Thyroid gland (tissue), 4 donors: ENCODE measurements at places on chromosomes 3 and 15. TPM values are rescaled to one million over a fixed set of nuclear protein-coding genes. Genes with fewer than 3 reads are reported as not detected.

The RBP2 gene
- total RNA-seq = not detected

The HAPLN3 gene
- 5.8 TPM for total RNA-seq

The VIPR1 gene
- 19.4 TPM for total RNA-seq

The HCN4 gene
- total RNA-seq = under 0.01 TPM

The CDV3 gene
- total RNA-seq = 147 TPM

The SERINC4 gene
- 0.33 TPM for total RNA-seq

The TRIM42 gene
- not detected for total RNA-seq

The SCG5 gene
- total RNA-seq = 2.7 TPM

The SEMA7A gene
- total RNA-seq = 2.0 TPM

The CHRNA7 gene
- total RNA-seq = 11.7 TPM

The ARL6IP5 gene
- total RNA-seq = 65.2 TPM

The ANKUB1 gene
- total RNA-seq = not detected

The PLAAT1 gene
- 11.0 TPM for total RNA-seq

The AP2M1 gene
- total RNA-seq = 198 TPM

The FEZF2 gene
- total RNA-seq = not detected

DNA sequence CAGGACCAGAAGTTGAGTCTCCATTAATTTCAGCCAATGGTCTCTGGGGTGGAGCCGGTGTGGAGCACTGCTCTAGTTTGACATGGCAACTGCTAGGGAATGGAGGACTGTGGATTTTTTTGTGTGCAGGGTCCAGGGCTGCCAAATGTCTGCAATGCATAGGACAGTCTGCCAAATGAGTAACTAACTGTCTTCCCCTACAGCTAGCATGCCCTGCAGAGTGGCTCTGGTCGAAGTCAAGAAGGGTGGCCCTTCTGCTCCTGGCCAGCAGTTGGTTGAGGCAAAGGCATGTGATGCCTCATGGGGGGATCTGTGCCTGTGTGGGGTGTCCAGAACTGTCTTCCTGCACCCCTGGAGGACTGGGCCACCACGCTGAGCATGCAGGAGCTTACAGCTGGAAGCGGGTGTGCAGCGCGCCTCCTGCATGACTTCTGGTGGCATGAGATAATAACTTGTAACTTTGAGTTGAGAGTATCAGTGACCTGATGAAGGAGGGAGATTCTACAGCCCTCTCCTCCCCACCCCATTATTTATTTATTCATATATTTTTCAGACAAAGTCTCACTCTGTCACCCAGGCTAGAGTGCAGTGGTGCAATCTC is 4.6 kb downstream of the TPRA1 start:
- peaks cover 19% of the 10 kb centered on the region for H3K4me1 ChIP-seq
- no peak overlapping the region for H3K27ac ChIP-seq
- no peaks in the 10 kb centered on the region for H3K27me3 ChIP-seq
- DNase-seq = no peak
- no peak overlapping the region for H3K4me3 ChIP-seq

GRCh38 chr3:16476636-16477035 is 36.9 kb downstream of the RFTN1 start:
- no peaks in the 10 kb centered on the region for H3K27me3 ChIP-seq
- no peaks in the 10 kb centered on the region for H3K36me3 ChIP-seq
- no peak overlapping the region for H3K4me3 ChIP-seq
- H3K27ac ChIP-seq = no peak overlapping the region
- H3K4me1 ChIP-seq = peaks cover 45% of the 10 kb centered on the region

DNA sequence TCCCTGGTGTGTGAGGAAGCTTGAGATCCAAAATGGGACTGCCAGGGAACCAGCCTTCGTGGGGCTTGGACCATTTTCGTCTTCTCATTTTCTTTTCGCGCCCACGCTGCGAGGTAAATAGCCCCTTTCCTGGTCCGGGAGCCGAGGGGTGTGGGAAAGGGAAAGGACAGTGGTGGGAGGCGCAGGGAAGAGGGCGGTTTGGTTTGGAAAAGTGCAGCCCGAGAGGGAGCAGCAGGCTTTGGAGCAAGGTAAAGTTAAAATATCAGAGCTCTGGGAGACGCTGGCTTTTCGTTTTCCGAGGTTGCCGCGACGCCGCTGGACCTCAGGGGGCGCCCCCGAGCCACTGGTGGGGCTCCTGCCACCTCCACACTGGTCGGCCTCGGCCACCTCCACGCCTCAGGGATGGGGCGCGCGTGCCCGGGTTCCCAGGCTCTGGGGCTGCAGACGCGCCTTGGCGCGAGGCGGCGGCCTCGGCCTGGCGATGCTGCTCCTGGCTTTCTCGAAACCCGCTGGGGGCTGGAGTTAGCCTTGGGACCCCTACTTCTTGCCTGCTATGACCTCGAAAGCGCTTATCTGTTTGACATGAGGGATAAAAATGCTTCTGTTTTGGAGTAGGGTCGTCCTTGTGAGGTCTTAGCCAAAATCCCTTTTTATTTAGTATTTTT is 3.2 kb downstream of the PTPRG start:
- DNase-seq = peak; percentile 93
- H3K4me1 ChIP-seq = peaks cover 11% of the 10 kb centered on the region
- peak overlapping the region; percentile 97 for H3K27ac ChIP-seq
- H3K27me3 ChIP-seq = no peaks in the 10 kb centered on the region
- H3K36me3 ChIP-seq = no peaks in the 10 kb centered on the region

GRCh38 chr3:94225148-94225865 is 162.4 kb downstream of the NSUN3 start:
- no peaks in the 10 kb centered on the region for H3K4me1 ChIP-seq
- H3K4me3 ChIP-seq = no peak overlapping the region
- H3K27ac ChIP-seq = no peak overlapping the region
- no peak for DNase-seq
- H3K27me3 ChIP-seq = no peaks in the 10 kb centered on the region
- H3K36me3 ChIP-seq = no peaks in the 10 kb centered on the region

- no peak for DNase-seq
- no peak overlapping the region for H3K27ac ChIP-seq
- H3K27me3 ChIP-seq = no peaks in the 10 kb centered on the region
- no peak overlapping the region for H3K4me3 ChIP-seq
- H3K36me3 ChIP-seq = no peaks in the 10 kb centered on the region
These were observed 42.9 kb upstream of the ZNF710 start for GRCh38 chr15:89958107-89958805.

GRCh38 chr3:132679911-132680310 is 19.8 kb downstream of the UBA5 start:
- peaks cover 34% of the 10 kb centered on the region for H3K36me3 ChIP-seq
- H3K27ac ChIP-seq = no peak overlapping the region
- DNase-seq = no peak
- H3K4me1 ChIP-seq = no peaks in the 10 kb centered on the region

- no peak overlapping the region for H3K27ac ChIP-seq
- H3K27me3 ChIP-seq = no peaks in the 10 kb centered on the region
- H3K4me1 ChIP-seq = peaks cover 7% of the 10 kb centered on the region
- no peak overlapping the region for H3K4me3 ChIP-seq
- H3K36me3 ChIP-seq = peaks cover 12% of the 10 kb centered on the region
- DNase-seq = no peak
These were observed 32.9 kb upstream of the UTS2B start for GRCh38 chr3:191363221-191363620.

GRCh38 chr15:74775132-74775562 is 6.7 kb upstream of the CSK start:
- H3K27ac ChIP-seq = no peak overlapping the region
- no peak overlapping the region for H3K4me3 ChIP-seq
- H3K4me1 ChIP-seq = peaks cover 18% of the 10 kb centered on the region
- DNase-seq = no peak
- H3K27me3 ChIP-seq = no peaks in the 10 kb centered on the region

GRCh38 chr3:42288385-42288784 is 22.4 kb upstream of the CCK start:
- no peaks in the 10 kb centered on the region for H3K36me3 ChIP-seq
- H3K4me1 ChIP-seq = no peaks in the 10 kb centered on the region
- H3K27me3 ChIP-seq = no peaks in the 10 kb centered on the region
- no peak overlapping the region for H3K4me3 ChIP-seq

- no peak for DNase-seq
- H3K27ac ChIP-seq = no peak overlapping the region
- H3K4me3 ChIP-seq = no peak overlapping the region
- H3K27me3 ChIP-seq = no peaks in the 10 kb centered on the region
These were observed 136.5 kb upstream of the RBMS3 start for GRCh38 chr3:29144361-29144760.

DNA sequence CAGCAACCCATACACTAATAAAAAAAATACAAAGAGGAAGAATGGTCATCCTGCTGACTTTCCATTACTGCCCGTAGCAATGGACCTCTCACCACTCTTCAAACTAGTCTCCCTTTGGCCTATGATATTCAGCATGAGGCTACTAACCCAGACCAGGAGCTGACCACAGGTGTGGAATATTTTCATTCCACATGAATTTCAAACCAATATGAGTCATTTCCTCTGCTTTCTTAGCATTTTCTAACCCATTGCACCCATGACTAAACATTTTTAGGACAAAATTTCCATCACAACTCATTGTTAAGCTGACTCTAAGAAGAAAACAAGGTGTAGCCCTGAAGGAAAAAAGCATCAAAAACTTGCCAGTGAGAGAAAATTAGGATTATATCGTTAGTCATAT is 34.0 kb upstream of the ZPLD1 start:
- H3K36me3 ChIP-seq = no peaks in the 10 kb centered on the region
- H3K27ac ChIP-seq = no peak overlapping the region
- H3K4me1 ChIP-seq = no peaks in the 10 kb centered on the region
- DNase-seq = no peak
- H3K27me3 ChIP-seq = no peaks in the 10 kb centered on the region
- no peak overlapping the region for H3K4me3 ChIP-seq

DNA sequence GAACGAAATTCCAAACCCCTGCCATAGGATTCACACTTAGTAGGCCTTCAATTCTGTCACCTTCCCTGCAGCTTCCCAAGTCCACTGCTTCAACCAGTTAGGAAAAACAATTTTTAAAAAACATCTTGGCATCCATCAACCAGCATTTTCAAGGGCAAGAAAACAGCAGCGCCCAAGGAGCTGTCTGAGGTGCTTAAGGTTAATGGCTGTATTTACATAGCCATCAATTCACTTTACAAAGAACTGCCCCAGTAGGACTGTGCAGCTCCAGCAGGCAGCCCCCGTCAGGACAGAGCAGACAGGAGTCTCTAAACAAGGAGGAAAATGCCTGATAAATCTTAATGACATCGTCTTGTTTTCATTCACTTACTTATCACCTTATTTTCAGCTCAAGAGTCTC is 13.3 kb downstream of the TAFA4 start:
- no peak for DNase-seq
- H3K4me3 ChIP-seq = no peak overlapping the region
- H3K4me1 ChIP-seq = no peaks in the 10 kb centered on the region
- H3K36me3 ChIP-seq = no peaks in the 10 kb centered on the region

DNA sequence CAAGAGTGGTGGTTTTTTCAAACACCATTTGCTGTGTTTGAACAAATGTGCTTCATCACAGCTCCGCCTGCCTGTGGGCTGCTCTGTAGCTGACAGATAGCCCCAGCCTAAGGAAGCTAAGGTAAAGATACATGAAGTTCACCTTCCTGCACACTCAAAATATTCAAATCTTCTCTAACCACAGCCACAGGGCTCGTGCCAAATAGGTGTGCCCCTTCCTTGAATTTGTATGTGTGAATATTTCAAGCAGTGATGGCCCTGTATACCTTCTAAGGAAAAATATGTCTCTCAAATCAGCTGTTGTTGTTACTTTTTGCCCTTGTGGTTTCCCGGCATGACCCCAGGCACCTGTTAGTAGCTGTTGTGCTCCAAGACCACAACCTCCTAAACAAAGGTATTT is 92.8 kb downstream of the CCNL1 start:
- peaks cover 47% of the 10 kb centered on the region for H3K4me1 ChIP-seq
- H3K36me3 ChIP-seq = no peaks in the 10 kb centered on the region
- H3K27ac ChIP-seq = peak overlapping the region; percentile 45
- H3K27me3 ChIP-seq = no peaks in the 10 kb centered on the region

DNA sequence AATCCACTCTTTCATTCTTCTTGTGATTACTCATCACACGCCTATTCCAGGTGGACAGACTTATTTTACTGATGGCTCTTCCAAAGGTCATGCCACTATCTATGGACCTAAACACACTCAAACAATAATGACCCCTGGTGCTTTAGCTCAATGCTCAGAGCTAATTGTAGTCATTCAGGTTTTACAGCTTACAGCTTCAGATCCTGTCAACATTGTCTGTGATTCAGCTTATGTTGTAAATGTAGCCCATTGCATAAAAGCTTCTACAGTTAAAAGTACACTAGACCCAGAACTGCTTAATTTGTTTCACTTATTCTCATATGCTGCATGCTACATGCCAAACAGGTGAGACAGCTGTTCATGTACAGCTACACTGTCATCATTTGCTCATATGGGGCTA is 49.2 kb downstream of the LSM3 start:
- no peaks in the 10 kb centered on the region for H3K36me3 ChIP-seq
- H3K4me3 ChIP-seq = no peak overlapping the region
- no peaks in the 10 kb centered on the region for H3K27me3 ChIP-seq
- peaks cover 58% of the 10 kb centered on the region for H3K4me1 ChIP-seq
- no peak for DNase-seq

DNA sequence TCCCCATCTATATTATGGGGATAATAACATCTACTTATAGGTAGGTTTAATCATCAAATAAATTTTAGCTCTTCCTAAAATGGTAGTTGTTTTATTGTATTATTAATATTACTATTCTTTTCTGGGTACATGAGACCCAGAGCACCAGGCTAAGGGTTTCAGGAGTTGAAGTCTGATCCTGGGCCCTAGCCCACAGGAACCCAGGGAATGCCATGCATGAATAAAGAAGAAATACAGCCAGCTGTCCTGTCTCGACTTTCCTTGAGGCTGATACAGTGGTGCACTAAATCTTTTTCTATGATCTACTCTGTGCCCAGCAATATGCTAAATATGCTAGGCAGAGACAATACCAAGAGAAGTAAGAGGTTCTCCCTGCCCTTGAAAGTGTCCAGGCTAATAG is 72.1 kb upstream of the ATP2C1 start:
- no peaks in the 10 kb centered on the region for H3K4me1 ChIP-seq
- H3K4me3 ChIP-seq = no peak overlapping the region
- DNase-seq = no peak
- no peaks in the 10 kb centered on the region for H3K36me3 ChIP-seq

GRCh38 chr3:1010228-1010627 is 82.6 kb upstream of the CNTN6 start:
- H3K27me3 ChIP-seq = no peaks in the 10 kb centered on the region
- no peak overlapping the region for H3K4me3 ChIP-seq
- DNase-seq = no peak
- H3K4me1 ChIP-seq = no peaks in the 10 kb centered on the region
- no peaks in the 10 kb centered on the region for H3K36me3 ChIP-seq

DNA sequence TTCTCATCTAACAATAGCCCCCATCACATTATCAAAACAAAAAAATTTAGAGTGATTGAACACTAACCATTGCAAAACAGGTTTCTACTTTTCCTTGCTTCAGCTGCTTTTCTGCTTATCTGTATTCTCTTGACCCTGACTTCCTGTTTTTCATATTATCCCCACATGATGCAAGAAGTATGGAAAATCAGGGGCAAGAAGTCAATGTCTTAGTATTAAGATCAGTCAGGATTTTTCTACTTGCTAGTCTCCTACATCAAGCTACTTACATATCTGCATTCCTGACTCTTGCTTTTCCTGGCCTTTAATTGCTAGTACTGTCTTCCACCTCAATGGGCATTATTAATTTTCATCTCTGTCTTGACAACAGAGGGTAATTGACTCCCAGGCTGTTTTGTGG is 300.2 kb downstream of the OTOL1 start:
- H3K4me3 ChIP-seq = no peak overlapping the region
- no peaks in the 10 kb centered on the region for H3K4me1 ChIP-seq
- H3K27me3 ChIP-seq = no peaks in the 10 kb centered on the region
- H3K27ac ChIP-seq = no peak overlapping the region
- H3K36me3 ChIP-seq = no peaks in the 10 kb centered on the region
